ENCODE measurements at places on chromosomes 16 and 17.

GRCh38 chr17:7133916-7134315 lies 19.3 kb upstream of the ASGR2 start:
- DNase-seq: no peak

DNA sequence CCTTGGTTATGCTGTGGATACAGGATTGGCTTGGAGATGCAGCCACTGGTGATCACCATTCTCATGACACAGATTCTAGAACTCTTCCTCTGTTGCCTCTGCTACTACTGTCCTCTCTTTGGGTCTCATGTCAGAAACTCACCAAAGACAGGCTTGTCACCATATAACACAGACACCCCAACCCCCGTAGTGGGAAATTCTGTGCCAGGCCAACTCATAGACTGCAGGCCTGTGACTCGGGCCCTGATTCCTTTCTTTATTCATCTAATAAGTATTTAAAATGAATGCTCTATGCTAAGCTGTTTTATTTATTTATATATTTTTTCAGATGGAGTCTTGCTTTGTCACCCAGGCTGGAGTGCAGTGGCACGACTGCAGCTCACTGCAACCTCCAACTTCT lies 9.5 kb downstream of the CYB5D2 start:
- DNase-seq: no peak

- no peak for DNase-seq
Measured at GRCh38 chr17:77948690-77949114, 9.8 kb upstream of the TNRC6C start.

DNA sequence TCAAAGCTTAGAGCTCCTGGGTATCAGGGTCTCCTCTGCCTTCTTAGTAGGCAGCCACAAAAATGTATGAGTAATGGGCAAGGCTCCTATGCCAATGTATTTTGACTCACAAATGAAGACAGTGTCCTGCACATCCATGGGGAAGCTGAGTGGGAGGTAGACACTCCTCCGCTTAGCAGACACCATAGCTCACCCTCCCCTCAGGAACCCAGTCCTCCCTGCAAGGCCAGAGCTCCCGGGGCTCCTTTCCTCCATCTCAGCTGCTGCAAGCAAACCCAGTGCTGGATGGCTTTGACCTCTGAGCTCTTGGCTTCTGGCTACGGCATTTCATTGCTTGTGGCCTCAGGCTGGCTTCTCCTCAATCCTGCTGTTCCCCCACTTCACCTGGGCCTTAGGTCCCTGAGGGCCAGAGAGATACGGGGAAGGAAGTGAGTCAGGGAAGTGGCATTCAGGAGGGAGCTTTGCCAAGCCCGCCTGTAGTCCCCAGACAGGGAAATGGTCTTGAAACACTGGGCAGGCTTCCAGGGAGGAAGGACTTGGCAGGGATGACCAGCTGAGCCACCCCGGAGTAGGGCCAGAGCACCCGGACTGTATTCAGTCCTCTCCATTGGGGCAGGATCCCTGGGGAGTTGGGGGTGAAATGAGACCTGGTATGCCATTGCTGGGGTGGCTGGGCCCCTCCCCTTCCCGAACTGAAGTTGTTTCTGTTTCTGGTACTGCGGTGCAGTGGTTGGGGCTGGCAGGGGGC lies 4.5 kb downstream of the ABCC3 start:
- DNase-seq: no peak

DNA sequence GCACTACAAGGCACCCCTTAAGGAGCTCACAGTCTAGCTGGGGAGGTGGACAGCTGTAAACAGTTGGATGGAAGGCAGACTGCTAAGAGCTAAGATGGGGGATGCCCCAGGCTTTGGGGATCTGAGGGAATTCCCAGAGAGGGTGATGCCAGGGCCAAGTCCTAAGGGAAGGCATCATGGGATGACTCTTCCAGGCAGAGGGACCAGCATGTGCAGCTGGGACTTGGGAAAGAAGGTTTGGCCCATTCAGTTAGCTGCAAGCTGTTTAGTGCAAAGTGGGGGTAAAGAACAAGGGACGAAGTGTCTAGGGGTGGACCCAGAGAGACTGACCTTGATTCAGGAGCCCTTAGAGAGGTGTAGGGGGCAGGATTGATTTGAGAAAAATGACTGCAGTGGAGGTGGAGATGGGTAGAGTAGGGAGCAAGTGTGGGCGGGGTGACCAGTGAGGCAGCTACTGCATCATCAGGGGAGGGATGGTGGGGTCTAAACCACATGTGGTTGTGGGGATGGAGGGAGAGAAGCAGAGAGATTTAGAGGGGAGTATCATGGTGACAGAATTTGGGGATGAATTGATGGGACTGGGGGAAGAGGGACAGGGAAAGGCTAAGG lies 27.1 kb upstream of the PHF12 start:
- no peak for DNase-seq

- DNase-seq: no peak
Measured at GRCh38 chr17:8820311-8821010, 21.3 kb upstream of the MFSD6L start.

Data from CD4-positive, alpha-beta T cell treated with Interleukin-15 for 4 hours (primary cell).